ENCODE measurements at places on chromosomes 13 and 19.

GRCh38 chr13:49922301-49922700, 13.8 kb downstream of the SPRYD7 start:
- DNase-seq = no peak

DNA sequence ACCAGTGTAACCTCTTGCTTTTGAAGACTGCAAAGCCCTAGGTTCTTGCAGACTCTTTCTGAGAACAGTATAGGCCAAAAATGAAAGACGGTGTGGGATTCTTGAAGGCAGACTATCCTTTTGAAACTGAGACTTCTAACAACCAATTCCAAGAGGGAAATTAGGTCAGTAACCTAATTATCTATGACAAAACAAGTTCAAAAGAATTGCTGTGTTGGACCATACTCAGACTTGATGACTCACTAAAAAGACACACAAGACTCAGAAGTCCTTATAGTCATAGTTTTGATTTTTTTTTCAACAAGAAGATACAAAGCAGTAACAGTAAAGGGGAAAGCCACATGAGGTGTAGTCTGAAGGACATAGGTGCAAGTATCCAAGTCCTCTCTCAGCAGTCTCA, 624.0 kb upstream of the GPC6 start:
- no peak for DNase-seq

GRCh38 chr19:27762933-27763332, 1450.0 kb downstream of the UQCRFS1 start:
- no peak for DNase-seq

DNA sequence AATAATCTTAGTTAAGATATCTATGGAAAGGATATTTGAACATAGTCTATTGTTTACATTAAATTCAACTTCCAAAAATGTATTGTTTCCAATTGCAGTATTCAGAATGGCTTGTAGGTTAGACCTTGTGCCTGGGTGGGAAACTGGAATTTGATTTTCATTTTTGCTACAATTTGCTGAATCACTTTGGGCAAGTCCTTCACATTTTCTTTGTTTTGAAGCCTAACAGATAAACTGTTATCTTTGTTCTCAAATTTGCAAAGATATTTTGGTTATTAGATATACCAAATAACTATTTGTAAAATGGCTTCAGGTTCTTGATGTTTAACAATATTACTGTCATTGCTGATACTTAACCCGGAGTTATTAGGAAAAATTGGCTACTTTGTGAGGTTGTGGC, 82.6 kb downstream of the WDFY2 start:
- no peak for DNase-seq

DNA sequence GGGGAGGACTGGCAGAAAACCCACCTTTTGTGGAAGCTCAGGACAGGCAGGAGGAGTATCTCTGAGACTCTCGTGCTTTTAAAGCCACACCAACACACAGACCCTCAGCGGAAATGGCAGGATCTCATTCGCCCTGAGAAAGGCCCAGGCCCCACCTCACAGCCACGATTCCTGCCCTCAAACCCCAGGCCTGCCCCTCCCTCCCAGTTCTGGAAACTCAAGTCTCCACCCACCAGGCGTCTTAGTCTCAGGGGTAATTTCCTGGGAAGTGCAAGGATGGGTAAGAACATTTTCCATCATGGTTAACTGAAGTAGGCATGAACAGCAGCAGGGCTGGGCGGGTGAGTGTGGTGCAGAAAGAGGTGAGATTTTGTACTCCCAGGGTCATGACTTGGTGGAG, 8.0 kb upstream of the PDE4C start:
- DNase-seq = no peak

- no peak for DNase-seq
Measured at GRCh38 chr13:98838776-98839175, 86.3 kb upstream of the SLC15A1 start.

GRCh38 chr19:17861542-17862402, 2.1 kb downstream of the RPL18A start:
- no peak for DNase-seq

- DNase-seq = no peak
Measured at GRCh38 chr13:63190742-63191141, 1775.1 kb upstream of the PCDH20 start.

GRCh38 chr13:74230984-74231501, 96.8 kb upstream of the KLF12 start:
- DNase-seq = no peak

- DNase-seq = no peak
Measured at GRCh38 chr13:42722883-42723539, 58.4 kb upstream of the FAM216B start.

- DNase-seq = no peak
Measured at GRCh38 chr13:107190065-107190464, 622.1 kb upstream of the ARGLU1 start.

- no peak for DNase-seq
Measured at GRCh38 chr19:2775556-2776430, 7.3 kb downstream of the SGTA start.

DNA sequence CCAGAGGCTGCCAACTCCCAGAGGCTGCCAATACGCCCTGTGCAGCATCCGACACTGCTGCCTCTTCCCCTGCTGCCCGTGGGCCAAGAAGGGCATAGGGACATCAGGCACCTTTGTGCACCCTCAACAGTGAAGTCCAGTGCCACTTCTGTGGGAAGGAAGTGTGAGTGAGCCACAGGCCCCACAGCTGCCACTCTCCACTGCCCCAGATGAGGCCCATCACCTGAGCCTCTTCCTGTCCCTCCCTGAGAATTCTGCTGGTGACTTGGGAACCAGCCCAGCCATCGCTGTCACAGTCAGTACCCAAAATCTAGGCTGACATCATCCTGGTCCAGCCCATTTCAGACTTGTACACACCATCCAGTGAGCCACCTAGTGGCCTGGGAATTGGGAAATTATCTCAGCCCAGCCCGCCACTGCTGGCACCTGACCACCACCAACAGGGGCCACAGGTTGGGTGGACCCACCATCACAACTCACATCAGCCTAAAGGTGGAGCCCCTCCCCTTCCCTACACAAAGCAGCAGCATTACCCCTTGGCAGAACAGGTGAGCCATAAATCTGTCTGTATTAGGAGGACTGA, 733.9 kb upstream of the KLHL1 start:
- no peak for DNase-seq

DNA sequence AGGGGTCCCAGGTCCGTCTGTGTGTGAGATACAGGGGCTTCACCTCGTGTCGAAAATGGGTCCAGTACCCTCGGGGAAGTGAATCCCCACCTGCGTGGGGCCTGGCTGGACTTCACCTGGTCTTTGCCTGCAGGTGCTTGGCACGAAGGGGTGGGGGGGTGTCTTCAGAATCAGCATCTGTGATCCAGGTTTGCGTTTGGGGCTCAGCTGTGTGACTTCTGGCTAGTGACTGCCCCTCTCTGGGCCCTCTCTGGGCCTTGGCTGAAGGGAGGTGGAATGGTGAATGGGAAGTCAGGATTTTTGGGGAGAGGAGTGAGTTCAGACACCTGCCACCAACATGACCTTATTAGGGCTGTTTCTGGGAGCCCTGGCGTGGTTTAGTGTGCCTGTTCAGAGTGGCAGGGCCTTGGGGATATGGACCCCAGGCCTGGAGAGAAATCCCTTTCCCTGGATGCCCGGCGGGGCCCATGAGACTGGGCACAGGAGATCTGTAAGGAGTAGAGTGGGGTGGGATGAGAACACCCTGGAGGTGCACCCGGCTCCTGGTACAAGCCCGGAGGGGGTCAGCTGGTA, 2.7 kb downstream of the CELF5 start:
- DNase-seq = no peak

GRCh38 chr13:44790289-44790688, 199.0 kb downstream of the NUFIP1 start:
- no peak for DNase-seq

GRCh38 chr19:10238172-10238783, 7.1 kb upstream of the S1PR2 start:
- DNase-seq = peak; percentile 91

GRCh38 chr13:51501096-51501495, 48.3 kb upstream of the INTS6 start:
- DNase-seq = no peak

- DNase-seq = no peak
Measured at GRCh38 chr19:51398096-51398704, 7.8 kb upstream of the C19orf84 start.

DNA sequence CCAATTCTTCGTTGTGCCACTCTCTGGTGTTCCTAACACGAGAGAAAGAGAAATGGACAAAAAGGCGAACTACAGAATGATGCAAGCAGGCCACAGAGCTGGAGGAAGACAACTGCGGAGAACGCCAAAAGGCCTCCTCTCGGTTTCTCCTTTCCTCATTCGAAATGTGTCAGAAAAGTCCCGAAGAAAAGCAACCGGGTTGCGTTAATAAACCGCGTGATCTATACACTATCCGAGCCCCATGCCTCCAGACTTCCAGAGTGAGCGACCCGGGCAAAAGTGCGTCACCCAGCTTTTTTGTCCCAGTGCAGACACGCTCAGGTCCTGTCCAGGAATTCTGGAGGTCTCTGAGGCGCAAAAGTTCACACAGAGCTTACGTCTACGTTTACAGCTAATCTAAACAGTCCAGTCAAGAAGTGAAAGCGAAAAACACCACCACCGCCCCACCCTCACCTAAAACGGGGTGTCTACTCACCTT, 413 bp downstream of the N4BP2L2 start:
- no peak for DNase-seq

DNA sequence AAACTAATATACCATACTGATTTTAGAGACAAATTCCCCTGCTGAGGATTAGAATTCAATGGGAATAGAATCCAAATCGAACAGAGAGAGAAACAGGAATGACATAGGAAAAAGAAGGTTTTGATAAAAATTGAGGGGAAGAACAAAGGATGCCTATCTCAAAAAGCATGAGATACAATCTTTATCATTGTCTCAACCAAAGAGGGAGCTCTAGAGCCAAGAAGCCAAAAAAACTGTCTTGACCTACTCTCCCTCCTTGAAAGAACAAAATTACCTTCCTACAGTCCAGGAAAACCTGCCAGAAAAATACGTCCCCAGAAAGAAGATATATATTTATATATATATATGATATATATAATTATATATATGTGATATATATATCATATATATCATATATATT, 39.2 kb upstream of the MIR17HG start:
- no peak for DNase-seq

DNA sequence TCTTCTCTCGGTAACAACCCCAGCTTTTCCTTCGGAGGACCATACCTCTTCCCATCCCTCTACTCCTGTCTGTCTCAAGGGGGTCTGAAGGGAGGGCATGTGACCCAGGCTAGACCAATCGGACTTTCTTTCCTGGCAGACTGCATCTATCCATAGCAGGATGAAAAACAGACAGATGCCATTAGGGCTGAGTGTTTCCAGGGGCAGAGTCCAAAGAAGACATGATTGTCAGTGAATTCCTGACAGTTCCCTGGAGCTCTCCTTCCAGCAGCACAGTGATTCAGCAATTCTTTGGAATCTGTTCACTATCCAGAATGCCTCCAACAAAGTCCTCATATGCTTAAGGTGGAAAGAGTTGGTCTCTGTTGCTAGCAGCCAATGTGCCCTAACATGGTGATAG, 189.8 kb downstream of the KCTD12 start:
- DNase-seq = no peak

- no peak for DNase-seq
Measured at GRCh38 chr19:1105008-1105872, 1.4 kb downstream of the GPX4 start.

- DNase-seq = no peak
Measured at GRCh38 chr13:32016631-32017030, 14.9 kb upstream of the FRY start.

GRCh38 chr13:43008596-43008995, 14.8 kb upstream of the DNAJC15 start:
- no peak for DNase-seq

DNA sequence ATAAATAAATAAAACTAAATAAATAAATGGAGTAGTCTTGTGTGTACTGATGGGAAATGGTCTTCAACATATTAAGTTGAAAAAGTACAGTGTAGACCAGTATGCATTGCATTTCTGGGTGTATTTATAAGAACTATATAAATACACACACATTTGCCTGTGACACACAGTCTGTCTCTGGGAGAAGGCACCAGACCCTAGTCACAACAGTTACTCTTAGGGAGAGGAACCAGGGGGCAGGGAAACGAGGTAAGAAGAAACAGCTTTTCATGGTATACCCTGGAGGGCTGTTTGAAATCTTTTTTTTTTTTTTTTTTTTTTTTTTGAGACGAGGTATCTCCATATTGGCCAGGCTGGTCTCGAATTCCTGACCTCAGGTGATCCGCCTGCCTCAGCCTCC, 2.8 kb upstream of the S1PR2 start:
- no peak for DNase-seq

GRCh38 chr13:97600458-97601075, 166.6 kb downstream of the RAP2A start:
- peak; percentile 36 for DNase-seq

DNA sequence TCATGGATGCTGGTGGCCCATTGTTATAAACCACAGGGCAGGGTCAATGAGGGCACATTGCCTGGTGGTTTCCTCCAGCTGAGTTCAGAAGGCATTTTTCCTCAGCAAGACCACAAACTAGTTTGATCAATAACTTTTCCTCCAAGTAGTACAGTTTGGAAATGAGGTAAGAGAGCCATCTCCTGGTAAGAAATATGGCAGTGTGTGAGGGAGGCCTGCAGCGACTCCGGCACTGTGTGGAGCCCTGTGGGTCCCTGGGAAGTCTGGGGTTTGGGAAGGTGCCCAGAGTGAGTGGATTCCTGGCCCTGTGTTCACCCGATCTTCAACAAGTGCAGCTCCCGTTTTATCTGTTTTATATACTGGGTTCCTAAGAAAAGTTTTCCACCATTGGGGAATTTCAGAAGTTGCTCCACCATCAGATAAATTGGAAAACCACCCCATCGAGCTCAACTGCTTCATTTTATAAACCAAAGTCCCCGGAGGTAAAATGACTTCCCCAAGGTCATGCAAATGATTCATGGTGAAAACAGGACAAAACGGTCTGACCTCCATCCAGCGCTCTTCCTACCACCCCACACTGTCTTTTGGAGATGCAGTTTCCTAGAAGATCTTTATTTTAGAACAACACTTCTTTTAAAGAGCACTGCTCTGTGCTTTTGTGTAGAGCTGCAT, 148.4 kb downstream of the KATNAL1 start:
- peak; percentile 33 for DNase-seq

DNA sequence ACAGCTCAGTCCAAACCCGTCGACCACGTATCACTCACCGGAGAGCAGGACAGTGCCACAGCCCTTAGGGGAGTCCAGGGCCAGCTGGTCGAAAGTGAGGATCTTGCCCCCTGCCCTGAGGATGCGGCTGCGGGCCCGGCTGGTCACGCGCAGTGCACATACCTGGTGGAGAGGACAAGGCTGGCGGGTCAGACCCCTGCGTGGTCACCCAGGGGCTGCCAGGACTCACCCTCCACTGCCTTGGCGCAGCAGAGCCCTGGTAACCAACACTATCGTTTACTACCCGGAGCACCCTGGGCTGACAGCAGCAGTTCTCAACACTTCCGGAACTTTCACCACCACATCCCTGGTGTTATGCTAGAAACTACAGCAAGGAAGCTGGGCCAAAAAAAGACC, 1.2 kb upstream of the FAM83E start:
- DNase-seq = no peak
